ENCODE measurements at places on chromosomes 12 and 14. TPM values are rescaled to one million over a fixed set of nuclear protein-coding genes. Genes with fewer than 3 reads are reported as not detected.

Gene IL31
- not detected for total RNA-seq

Gene PLA2G1B
- not detected for total RNA-seq

Gene GZMB
- total RNA-seq, result 0.79 TPM

Gene GRIP1
- total RNA-seq, result 12.5 TPM

Gene SYCP3
- not detected for total RNA-seq

Gene RDH5
- total RNA-seq, result 39.7 TPM
